ENCODE measurements at places on chromosomes 5 and 9. TPM values are rescaled to one million over a fixed set of nuclear protein-coding genes. Genes with fewer than 3 reads are reported as not detected.

DNA sequence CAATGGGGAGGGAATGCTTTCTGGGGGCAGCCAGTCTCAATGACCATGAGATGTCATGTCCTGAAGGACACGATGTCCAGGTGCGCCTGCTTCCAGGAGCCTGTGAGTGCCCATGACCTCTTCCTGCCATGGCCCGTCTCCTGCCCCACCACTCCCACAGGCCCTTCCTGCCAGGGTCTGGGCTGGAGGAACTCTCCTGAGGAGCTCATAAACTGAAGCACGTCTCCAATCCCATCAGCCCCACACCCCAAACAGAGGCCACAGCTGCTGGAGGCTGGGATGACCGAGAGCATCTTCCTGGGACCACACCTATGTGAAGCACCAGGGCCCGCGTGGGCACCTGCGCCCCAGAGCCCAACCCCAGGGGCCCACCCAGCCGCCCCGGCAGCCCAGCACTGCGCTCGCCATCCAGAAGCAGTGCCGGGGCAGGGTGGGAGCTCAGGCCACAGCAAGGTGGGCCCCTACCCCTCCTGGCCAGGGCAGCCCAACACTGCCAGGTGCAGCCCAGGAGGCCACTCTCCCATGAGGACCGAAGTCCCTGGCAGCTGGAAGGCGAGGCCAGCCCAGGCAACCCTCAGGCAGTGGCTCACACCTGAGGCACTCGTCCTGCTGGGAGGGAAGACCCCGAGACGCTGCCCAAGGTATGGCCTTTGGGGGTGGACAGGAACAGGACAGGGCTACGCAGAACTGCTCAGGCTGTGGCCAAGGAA lies 53.9 kb upstream of the UBAC1 start:
- peak; percentile 42 for DNase-seq
- no peaks in the 10 kb centered on the region for H3K4me1 ChIP-seq
- no peak overlapping the region for H3K27ac ChIP-seq
- no peaks in the 10 kb centered on the region for H3K27me3 ChIP-seq

- DNase-seq = peak; percentile 54
- peaks cover 12% of the 10 kb centered on the region for H3K4me1 ChIP-seq
- H3K27me3 ChIP-seq = no peaks in the 10 kb centered on the region
- no peak overlapping the region for H3K4me3 ChIP-seq
- H3K36me3 ChIP-seq = no peaks in the 10 kb centered on the region
Measured at GRCh38 chr9:128153060-128153946, 4.0 kb downstream of the LCN2 start.

Gene BNC2
- 7.6 TPM for total RNA-seq

DNA sequence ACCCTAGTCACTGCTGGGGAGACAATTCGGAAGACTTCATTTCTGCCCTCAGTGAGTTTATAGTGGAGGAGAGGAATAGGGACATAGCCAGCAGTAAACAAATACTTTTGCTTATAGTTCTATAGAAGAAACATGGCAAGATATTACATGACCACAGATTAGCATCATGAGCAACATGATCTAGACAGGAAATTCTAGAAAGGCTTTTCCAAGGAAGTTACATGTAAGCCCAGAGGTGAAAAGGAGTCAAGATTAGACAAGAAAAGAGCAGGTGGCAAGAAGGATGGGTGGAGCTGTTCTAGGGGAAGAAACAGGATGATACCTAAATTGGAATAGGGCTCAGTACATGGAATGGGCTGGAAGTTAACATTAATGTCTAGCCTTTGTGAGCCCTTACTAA lies 82.8 kb upstream of the MYO10 start:
- H3K36me3 ChIP-seq = no peaks in the 10 kb centered on the region
- DNase-seq = no peak
- H3K27ac ChIP-seq = no peak overlapping the region
- no peaks in the 10 kb centered on the region for H3K27me3 ChIP-seq
- H3K4me1 ChIP-seq = no peaks in the 10 kb centered on the region

Gene SPATA6L
- total RNA-seq = 8.3 TPM

Gene SHISAL2B
- 1.2 TPM for total RNA-seq

DNA sequence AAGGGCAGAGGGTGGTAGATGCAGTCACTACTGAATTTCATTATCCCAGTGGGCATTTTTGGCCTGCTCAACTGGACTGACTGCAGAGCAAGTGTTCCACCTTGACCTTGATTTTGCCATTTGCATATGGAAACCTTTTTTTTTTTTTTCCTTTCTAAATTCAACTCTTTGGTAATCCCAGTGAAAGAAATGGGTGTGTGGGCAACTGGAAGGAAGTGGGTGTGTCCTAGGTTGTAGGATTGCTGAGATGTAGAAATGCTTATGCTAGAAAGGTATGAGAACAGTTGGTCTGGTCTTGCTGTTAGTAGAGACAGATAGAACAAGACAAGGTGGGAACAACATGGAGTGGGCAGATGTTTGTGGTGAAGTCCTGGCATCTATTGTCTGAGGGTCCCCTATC lies 7.8 kb upstream of the IL12B start:
- no peak for DNase-seq
- H3K36me3 ChIP-seq = no peaks in the 10 kb centered on the region
- H3K27me3 ChIP-seq = no peaks in the 10 kb centered on the region
- H3K27ac ChIP-seq = no peak overlapping the region

DNA sequence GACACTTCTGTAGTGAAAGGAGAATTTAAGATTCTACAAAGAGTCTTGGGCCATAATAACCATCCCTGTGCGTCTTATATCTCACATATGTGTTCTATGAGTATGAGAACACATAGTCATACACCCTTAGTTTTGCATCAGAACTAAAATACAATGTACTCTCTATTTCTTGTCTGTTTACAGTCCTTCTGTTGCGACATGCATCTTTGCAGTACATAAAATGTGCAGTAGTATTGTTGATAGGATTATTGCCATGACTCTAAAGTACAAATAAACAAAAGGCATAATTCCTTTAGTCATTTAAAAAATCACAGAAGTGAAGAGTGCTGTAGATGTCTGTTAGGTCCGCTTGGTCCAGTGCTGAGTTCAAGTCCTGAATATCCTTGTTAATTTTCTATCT lies 201.9 kb downstream of the NR3C1 start:
- no peaks in the 10 kb centered on the region for H3K4me1 ChIP-seq
- no peak for DNase-seq
- no peaks in the 10 kb centered on the region for H3K27me3 ChIP-seq
- no peak overlapping the region for H3K4me3 ChIP-seq
- no peak overlapping the region for H3K27ac ChIP-seq

GRCh38 chr9:71740199-71740598 lies 28.1 kb downstream of the CEMIP2 start:
- no peaks in the 10 kb centered on the region for H3K27me3 ChIP-seq
- H3K4me1 ChIP-seq = peaks cover 35% of the 10 kb centered on the region
- peaks cover 6% of the 10 kb centered on the region for H3K36me3 ChIP-seq
- no peak for DNase-seq
- peak overlapping the region; percentile 62 for H3K27ac ChIP-seq
- H3K4me3 ChIP-seq = peak overlapping the region; percentile 8

DNA sequence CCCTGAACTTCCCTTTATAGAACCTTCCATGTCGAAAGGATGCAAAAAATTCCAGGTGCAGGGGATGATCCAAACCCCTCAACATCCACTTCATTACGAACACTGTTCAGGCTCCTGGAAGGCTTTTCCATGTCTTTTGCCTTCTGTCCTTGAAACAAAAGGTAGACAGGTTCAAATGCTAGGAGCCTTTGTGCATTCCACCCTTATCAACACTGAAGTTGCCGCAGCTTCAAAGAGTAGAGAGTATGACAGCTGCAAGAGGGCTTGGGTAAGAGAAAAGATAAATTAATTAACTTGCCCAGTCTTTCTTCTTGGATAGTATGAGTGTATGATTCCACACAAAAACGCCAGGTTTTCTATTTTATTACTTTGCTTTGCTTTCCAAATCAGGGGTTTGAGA lies 269.1 kb upstream of the MSX2 start:
- no peaks in the 10 kb centered on the region for H3K36me3 ChIP-seq
- no peaks in the 10 kb centered on the region for H3K27me3 ChIP-seq
- H3K4me1 ChIP-seq = no peaks in the 10 kb centered on the region
- no peak overlapping the region for H3K4me3 ChIP-seq
- H3K27ac ChIP-seq = no peak overlapping the region

Gene ADGRD2
- not detected for total RNA-seq

DNA sequence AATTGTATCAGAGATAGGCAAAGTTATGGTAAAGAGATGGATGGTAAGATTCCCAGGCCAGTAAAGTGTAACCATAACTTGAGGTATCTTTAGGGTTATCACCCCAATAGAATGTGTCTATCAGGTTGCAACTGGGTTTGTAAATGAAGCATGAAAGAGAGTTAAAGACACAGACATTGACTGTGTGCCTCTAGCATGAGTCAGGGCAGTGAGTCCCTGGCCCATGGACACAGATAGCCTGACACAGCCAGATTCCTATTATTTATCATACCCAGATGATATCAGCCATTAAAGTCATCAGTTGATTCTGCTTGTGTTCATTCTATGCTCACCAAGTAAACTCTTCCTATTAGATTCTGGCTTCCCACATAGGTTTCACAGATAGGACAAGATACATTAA lies 33.5 kb upstream of the SNAPC3 start:
- H3K27ac ChIP-seq = no peak overlapping the region
- no peak overlapping the region for H3K4me3 ChIP-seq
- H3K4me1 ChIP-seq = no peaks in the 10 kb centered on the region

GRCh38 chr5:89016741-89017303 lies 133.8 kb upstream of the MEF2C start:
- no peak for DNase-seq
- no peaks in the 10 kb centered on the region for H3K27me3 ChIP-seq
- no peaks in the 10 kb centered on the region for H3K36me3 ChIP-seq
- no peak overlapping the region for H3K4me3 ChIP-seq

DNA sequence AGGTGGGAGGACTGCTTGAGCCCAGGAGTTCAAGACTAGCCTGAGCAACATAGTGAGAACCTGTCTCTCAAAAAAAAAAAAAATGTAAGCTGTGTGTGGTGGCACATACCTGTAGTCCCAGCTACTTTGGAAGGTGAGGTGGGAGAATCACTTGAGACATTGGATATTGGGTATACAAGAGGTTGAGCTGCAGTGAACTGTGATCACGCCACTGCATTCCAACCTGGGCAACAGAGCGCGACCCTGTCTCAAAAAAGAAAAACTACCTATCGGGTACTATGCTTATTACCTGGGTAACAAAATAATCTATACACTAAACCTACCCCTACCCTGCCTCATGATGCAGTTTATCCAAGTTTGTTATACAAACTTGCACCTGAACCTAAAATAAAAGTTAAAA lies 64.9 kb downstream of the AOPEP start:
- H3K27me3 ChIP-seq = no peaks in the 10 kb centered on the region
- H3K27ac ChIP-seq = no peak overlapping the region
- no peak for DNase-seq
- H3K36me3 ChIP-seq = no peaks in the 10 kb centered on the region
- H3K4me3 ChIP-seq = no peak overlapping the region

Gene SYK
- total RNA-seq = 41.1 TPM

Gene CNTFR
- 0.12 TPM for total RNA-seq

GRCh38 chr5:14695152-14695551 lies 30.6 kb downstream of the OTULIN start:
- H3K4me1 ChIP-seq = no peaks in the 10 kb centered on the region
- no peak for DNase-seq
- no peak overlapping the region for H3K4me3 ChIP-seq
- H3K27me3 ChIP-seq = no peaks in the 10 kb centered on the region
- H3K36me3 ChIP-seq = peaks cover 32% of the 10 kb centered on the region
- H3K27ac ChIP-seq = no peak overlapping the region

Gene ANKRD18A
- 5.9 TPM for total RNA-seq

DNA sequence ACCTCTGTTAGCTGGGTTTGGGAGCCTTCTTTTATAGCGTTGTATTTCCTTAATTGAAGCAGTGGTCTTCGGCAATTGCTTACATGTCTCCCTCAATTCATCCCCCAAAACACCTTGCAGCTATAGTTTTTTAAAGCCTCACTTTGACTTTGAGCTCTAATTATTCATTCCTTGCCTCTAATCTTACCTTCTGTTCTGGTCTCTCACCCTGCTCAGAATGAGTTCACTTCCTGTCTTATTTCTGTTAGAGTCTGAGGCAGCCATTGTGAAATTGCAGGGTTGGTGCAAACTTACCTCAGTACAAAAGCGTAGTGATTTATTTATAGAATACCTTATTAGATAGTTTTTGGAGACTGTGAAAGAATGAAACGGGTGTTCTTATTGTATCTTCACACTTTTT lies 35.0 kb downstream of the AOPEP start:
- H3K36me3 ChIP-seq = no peaks in the 10 kb centered on the region
- H3K27ac ChIP-seq = no peak overlapping the region
- no peaks in the 10 kb centered on the region for H3K4me1 ChIP-seq
- no peaks in the 10 kb centered on the region for H3K27me3 ChIP-seq
- DNase-seq = no peak

DNA sequence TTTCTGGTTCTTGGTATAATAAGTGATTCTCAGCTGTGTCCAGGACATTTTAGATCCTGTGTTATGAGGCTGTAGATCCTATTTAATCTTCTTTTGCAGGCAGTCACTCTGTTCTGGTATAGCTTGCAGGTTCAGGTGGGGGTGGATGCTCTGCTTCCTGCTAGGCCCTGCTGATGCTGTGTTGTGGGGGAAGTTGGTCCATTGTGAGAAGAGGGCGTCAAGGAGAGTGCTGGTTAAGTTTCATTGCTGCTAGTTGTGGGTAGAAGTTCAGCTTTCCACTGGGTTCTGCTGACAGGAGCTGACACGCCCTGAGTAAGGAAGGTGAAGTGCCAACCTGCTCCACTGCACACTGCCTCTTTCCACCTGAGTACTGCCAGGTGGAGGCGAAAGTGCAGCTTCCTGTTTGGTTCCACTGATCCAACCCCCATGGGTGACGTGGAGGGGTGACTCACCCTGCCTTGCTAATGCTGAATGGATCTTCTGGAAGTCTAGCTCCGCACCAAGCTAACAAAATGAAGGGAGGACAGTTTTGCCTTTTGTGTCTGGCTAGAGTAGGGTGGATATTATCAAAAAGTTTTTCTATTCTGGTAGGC lies 16.3 kb downstream of the NMRK1 start:
- no peaks in the 10 kb centered on the region for H3K4me1 ChIP-seq
- no peaks in the 10 kb centered on the region for H3K36me3 ChIP-seq
- H3K27me3 ChIP-seq = no peaks in the 10 kb centered on the region
- H3K27ac ChIP-seq = no peak overlapping the region

GRCh38 chr5:42720251-42720650 lies 36.4 kb upstream of the CCDC152 start:
- DNase-seq = no peak
- H3K4me3 ChIP-seq = no peak overlapping the region
- H3K27ac ChIP-seq = no peak overlapping the region
- no peaks in the 10 kb centered on the region for H3K4me1 ChIP-seq
- no peaks in the 10 kb centered on the region for H3K27me3 ChIP-seq

- peak; percentile 40 for DNase-seq
- H3K27me3 ChIP-seq = no peaks in the 10 kb centered on the region
- H3K4me1 ChIP-seq = peaks cover 18% of the 10 kb centered on the region
- peak overlapping the region; percentile 53 for H3K4me3 ChIP-seq
- H3K36me3 ChIP-seq = no peaks in the 10 kb centered on the region
- H3K27ac ChIP-seq = peak overlapping the region; percentile 98
Measured at GRCh38 chr5:56814361-56814962, 887 bp upstream of the MAP3K1 start.
